ENCODE measurements at places on chromosomes 5 and 9. TPM values are rescaled to one million over a fixed set of nuclear protein-coding genes. Genes with fewer than 3 reads are reported as not detected.

DNA sequence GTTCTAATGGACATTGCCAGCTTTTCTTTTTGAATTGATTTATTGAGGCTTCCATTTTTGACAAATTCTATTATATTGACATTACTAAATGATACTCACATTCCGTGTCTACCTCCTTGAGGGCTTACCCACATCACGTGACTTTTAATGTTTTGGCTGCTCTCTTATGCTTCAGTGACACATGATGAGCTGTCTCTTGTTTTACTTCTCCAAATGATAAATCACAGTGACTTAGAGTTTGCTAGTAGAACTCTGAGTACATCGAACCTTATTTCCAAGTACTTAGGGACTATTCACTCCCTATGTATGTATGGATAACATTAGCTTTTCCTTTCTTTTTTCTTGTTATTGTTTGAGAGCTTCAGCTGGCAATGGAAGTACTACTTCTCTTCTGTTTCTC lies 169.8 kb upstream of the KCNN2 start:
- no peak for DNase-seq

DNA sequence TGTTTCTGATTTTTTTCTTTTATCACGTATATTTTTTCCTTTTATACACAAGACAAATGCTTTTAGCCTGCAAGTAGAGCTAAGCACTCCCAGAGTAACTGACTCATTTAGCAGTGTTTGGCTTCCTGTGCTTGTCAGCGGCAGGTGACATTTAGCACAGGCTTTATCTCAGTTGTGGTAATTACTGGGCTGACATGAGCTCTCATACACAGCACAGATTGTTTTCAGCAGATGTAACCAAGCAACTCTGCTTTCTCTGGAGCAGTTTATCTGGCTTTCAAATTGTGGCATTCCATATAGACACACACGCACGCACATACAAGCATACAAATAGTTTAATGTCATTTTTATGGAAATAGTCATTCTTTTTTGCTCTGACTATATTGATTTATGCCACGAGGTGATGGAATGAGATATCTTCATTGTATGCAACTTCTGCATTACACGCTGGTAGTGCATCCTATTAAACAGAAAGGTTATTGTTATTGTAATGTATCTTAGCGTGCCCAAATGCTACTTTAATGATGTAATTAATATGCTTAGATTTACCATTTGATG lies 379.0 kb upstream of the GRAMD2B start:
- DNase-seq, result no peak

DNA sequence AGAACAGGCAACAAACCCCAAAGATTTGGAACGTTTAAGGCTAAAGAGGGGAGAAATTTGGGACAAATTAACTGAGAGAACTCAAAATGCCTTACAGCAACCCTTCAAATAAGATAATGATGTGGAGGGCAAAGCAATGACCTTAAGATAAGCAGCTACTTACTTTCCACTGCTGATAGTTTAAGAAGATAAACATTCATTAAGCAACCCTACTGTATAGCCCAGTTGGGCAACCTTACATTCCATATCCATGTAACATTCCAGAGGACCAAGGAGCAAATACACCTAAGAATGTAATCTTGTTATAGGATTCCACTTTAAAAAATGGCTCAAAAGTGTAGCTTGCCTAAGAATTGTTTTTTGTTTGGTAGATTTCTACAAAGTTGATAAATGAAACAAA lies 14.8 kb downstream of the ETF1 start:
- no peak for DNase-seq

Gene C9orf43
- 0.92 TPM for total RNA-seq

- DNase-seq, result no peak
Observed at GRCh38 chr5:124237206-124237695, 509.2 kb downstream of the ZNF608 start.

DNA sequence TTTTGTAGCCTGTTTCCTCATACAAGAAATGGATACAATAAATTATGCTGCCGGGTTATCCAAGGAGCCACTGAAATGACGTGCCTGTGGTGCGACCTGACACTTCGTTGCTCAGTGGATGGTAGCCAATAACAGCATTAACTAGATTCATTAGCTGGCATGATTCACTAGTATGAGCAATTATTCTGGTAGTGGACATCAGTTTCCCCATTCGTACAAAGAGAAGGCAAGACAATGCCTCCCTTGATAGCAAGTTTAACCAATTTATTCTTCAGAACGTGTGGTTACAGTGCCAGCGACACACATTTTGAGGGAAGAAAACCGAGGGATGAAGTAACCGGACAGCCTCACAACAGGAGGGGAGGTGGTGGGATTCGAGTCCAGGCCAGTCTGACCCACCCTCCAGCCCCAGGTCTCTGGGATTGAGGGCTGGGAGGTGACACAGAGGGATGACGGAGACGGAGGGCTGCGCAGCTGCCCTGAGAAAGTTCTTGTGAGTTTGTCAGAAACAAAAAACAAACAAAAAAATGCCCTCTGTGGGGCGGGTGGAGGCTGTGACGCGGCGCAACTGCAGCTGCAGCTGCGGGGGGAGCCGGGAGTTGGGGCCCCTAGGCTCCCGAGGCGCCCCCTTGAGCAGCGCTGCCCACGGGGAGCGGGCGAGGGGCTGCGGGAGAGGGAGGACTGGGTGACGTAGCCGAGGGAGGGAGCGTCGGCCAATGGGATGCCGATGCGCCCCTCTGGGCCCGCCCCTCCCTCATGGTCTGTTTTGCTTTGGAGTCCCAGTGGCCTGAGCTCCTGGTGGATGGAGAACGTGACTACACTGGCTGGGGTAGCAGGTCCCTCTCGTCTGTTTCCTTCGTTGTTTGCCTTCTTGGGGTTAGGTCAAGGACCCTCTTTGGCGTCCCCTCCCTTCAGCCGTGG lies 10.9 kb downstream of the LHX2 start:
- no peak for DNase-seq

DNA sequence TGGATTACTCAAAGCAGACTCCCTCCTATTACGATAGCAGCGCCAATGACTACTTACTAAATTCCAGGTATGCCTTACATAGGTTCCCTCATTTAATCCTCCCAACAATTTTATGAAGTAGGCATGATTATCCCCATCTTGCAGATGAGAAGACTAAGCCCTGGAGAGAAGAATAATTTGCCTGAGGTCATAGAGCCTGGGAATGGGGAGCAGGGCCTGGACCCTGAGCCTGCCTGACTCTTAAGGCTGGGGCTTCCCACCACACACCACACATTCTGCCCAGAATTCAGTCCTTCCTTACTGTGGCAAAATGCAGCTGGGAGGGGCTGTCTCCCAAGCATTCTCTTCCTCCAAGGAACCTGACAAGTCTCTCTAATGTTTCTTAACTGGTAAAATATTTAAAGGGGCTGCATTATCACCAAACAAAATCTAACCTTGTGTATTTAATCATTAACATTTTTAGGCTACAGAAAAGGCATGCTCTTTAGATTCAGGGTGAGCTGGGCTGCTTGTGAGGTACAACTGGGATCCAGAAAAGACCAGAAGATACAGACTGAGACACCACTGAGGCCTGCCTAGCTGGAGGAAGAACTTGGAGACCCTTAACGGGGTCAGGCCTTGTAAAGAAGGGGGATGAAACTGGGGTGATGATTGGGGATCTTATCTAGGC lies 26.1 kb downstream of the LHFPL2 start:
- DNase-seq, result no peak

Measured in HT-29 (cell line).